ENCODE measurements at places on chromosomes 3 and 15. TPM values are rescaled to one million over a fixed set of nuclear protein-coding genes. Genes with fewer than 3 reads are reported as not detected.

ABI3BP gene
- 0.18 TPM for total RNA-seq

SMCO1 gene
- not detected for total RNA-seq

- DNase-seq, result no peak
These were observed 352.6 kb downstream of the CGGBP1 start for GRCh38 chr3:87706176-87706575.

SCAP gene
- 92.1 TPM for total RNA-seq

KCNMB2 gene
- not detected for total RNA-seq

DUOXA1 gene
- total RNA-seq, result 0.40 TPM

DNA sequence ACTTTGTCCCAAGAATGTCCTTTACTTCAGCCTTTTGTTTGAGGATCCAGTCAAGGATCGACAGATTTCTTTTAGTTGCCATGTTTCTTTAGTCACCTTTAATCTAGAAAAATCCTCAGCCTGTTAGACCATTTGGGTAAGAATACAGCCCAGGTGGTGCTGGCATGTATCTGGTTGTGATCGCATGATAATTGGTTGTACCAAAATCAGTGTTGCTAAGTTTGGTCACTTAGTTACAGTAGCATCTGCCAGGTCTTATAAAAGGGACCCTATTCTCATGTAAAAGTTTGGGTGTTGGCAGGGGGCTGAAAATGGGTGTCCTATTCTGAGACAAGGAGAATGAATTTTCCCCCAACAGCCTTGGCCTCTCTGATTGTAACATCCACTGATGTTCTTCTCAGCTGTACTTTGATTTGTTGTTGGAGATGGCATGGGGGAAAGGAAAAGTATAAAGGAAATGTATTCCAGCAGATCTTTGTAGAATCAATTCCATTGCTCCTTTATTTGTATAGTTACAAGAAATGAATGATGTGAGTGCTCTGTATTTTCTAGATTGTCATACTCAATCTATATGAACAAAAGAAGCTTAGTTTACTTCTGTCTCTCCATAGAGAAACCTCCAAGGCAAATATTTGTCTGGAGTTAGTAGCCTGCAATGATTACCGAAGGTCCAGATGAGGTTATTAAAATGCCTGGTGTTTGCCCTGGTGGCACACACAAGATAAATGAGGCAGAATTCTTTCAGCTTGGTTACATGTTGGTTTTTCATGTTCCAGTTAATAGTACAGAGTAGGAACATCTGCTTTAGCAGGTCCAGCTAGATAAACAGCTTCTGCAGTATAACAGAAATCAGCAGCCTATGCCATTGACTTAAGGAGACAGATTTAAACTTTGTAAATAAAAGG is 65.7 kb downstream of the CMTM8 start:
- no peak for DNase-seq

GRCh38 chr15:39304201-39304841 is 276.6 kb upstream of the THBS1 start:
- no peak for DNase-seq

GJD2 gene
- total RNA-seq, result not detected

CCDC39 gene
- not detected for total RNA-seq

SEMA5B gene
- 0.30 TPM for total RNA-seq

MORC1 gene
- total RNA-seq, result not detected

GRCh38 chr3:53856964-53857363 is 10.6 kb downstream of the IL17RB start:
- no peak for DNase-seq

GRCh38 chr3:147415874-147416273 is 6.7 kb downstream of the ZIC1 start:
- no peak for DNase-seq

All from T-cell (primary cell).